ENCODE measurements at places on chromosomes 7 and 10. TPM values are rescaled to one million over a fixed set of nuclear protein-coding genes. Genes with fewer than 3 reads are reported as not detected.

DNA sequence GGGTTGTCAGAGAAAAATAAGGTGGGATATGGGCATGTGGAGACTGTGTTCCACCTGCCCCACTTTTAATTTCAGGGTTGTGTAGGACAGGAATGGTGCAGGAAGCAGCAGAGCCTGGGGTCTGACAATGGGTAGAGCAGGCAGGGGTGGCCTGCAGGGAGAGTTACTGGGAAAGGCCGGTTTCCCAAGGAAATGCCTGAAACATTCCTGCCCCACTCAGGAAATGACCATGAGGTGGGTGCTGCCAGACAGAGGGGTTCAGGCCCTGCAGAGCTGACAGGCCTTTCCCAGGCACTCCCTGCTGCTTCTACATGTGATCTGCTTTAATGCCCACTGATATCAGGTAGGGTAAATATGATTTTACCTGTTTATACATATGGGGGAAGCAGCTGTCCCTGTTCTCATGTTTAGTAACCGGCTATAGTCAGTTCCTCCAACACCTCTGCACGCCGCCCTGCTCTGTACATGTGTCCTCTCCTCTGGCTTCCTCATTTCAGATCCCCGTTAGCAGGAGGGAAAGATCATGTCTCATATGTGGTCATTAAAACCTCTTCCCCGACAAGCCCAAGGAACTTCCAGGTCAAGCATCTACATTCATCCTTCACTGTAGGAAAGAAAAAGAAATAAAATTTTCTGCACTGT is 118.6 kb upstream of the PRSS58 start:
- DNase-seq = no peak

DNA sequence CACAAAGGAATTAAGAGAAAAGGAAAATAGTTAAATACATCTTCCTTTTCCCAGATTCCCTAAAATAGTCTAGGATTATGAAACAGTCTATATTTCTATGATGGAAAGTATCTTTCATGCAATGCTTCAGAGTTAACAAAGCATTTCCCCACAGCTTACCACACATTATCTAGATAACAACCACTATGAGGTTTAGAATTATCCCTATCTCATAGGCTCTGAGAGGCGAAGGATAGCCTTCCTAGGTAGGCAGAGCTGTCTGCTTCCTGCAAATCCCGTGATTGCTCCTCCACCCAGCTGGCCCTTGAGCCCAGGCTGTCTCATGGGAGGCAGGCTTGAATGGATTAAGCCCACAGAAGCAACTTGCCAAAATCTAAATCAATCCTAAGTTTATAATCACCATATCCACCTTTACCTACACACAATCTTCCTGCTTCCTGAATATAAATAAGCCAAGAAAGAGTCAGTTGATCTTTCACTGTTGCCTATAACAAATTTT is 321.4 kb upstream of the AOAH start:
- DNase-seq = no peak

DNA sequence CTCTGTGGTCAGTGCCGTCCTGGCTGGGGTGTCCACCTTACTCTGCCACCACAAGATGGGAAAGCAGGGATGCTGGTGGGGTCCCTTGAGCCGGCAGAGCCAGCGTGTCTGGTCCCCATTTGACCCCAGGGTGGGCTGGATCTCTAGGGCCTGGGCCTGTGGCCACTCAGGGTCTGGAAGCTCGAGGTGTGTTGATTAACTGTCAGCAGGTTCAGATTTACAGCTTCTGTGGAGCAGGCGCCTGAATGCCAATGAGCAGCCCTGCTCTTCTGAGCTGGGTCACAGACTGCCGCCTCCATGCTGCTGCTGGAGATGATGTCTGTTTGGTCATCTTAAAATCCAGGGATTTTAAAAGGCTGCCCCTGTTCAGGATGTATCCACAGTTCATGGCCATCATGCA is 11.3 kb upstream of the DPYSL4 start:
- no peak for DNase-seq

DNA sequence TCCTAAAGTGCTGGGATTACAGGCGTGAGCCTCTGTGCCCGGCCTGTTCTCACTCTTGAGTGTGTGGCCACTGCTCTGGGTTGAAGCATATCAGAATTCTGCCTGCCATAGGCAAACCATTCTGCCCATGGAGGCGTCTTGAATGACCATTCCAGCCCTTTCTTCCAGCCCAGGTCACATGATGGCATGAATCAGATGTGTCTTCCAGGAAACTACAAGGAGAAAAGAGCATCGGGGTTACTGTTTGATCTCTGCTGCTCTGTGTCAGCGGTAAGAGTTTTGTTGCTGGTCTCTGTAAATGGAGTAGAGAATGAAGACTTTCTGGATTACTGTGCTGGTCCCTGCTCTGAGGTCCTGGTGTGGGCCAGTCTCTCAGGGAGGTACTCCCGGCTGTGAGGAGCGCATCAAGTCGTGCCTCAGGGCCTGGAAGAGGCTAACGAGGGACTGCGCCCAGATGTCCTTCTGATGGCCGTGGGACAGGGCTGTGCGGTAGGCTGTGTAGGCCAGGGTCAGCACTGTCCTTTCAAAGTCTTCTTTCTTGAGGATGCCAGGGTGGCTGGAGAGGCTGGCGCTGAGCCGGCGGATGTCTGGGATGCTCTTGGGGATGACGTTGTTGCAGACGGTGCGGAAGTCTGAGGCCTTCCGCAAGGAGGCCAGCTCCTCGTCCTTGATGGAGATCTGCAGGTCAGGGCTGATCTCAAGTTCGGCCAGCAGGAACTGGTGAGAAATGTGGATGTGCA is 5.8 kb upstream of the SLC13A4 start:
- no peak for DNase-seq

GRCh38 chr7:112238852-112239610 is 32.5 kb downstream of the ZNF277 start:
- DNase-seq = no peak

DNA sequence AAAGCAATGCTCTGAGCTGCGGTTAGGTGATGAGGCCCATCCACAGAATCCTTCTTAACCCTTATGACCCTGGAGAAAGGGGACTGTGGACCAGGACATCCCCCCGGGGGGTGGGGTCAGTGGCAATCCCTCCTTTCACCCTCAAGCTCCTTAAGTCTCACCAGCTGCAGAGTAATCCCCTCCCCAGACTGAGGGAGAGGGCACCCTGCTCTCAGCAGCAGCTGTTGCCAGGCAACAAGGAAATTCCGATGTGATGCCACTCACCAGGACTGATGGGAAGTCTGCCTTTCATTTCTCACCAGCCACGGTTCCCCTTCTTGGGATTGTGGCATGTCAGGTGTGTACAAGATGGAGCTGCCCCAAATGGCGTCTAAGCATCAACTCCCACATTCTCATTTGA is 129.6 kb downstream of the DOCK1 start:
- no peak for DNase-seq

GRCh38 chr7:3326246-3326645 is 25.2 kb downstream of the SDK1 start:
- DNase-seq = no peak

ITIH5 gene
- total RNA-seq = 20.4 TPM

EFCAB10 gene
- not detected for total RNA-seq

All from vagina (tissue), 2 donors.